ENCODE measurements at places on chromosomes 13 and 19.

GRCh38 chr13:39210961-39211534 lies 172.8 kb downstream of the NHLRC3 start:
- DNase-seq, result no peak

GRCh38 chr19:6970443-6970842 lies 50.8 kb downstream of the MBD3L2B start:
- peak; percentile 31 for DNase-seq

- DNase-seq, result no peak
Measured at GRCh38 chr19:55801416-55801815, 30.4 kb downstream of the NLRP11 start.

GRCh38 chr13:63463782-63464610 lies 2048.3 kb upstream of the PCDH20 start:
- no peak for DNase-seq

- DNase-seq, result no peak
Measured at GRCh38 chr13:36163809-36164308, 32.7 kb upstream of the DCLK1 start.

DNA sequence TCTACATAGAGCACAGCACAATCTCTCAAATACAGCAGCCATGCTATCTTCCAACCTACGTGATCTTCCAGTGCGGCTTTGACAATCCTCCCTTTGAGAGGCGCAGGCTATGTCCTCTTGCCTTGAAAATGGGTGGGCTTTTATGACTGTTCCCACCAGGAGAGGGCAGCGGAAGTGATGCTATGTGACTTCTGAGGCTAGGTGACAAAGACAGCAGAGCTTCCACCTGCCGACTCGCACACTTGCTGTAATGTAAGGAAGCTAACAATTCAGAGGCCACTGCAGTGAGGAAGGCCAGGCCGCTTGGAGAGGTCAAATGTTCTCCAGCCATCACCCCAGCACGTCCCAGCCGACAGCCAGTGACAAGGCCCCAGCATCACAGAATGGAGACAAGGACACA lies 65.8 kb downstream of the MRPL57 start:
- DNase-seq, result no peak

DNA sequence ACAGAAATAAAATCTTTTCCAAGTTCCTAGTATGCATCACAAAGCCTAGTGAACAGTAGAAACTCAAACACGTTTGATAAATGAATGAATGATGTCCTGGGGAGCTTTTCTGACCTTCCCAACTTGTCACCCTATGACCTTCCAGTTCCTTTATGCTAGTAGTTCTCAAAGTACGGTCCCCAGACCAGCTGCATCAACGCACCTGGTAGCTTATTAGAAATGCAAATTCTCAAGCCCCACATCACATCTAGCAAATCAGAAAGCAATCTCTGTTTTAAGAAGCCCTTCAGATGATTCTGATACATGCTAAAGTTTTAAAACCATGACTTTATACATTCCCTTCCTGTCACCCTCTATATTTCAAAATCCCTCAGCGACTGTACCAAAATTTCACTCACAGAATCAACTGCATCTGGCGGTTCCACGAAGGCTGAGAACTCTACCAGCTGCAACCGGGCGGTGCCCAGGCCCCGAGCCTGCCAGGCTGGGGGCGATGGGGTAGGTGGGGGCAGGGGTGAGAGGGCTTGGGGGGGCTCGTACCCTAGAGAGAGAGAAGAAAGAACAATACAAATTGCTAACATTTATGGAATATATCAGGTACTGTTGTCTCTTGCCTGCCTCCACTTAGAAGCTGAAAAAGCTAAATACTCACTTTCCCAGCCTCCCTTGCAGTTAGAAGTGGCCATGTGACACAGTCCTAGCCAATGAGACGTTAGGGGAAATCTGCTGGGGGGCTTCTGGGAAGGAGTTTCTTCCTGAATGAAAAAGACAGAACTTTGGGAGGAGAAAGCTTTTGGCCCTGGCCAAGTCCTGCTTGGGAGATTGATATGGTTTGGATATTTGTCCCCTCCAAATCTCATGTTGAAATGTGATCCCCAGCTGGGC lies 13.3 kb downstream of the CD37 start:
- DNase-seq, result no peak

DNA sequence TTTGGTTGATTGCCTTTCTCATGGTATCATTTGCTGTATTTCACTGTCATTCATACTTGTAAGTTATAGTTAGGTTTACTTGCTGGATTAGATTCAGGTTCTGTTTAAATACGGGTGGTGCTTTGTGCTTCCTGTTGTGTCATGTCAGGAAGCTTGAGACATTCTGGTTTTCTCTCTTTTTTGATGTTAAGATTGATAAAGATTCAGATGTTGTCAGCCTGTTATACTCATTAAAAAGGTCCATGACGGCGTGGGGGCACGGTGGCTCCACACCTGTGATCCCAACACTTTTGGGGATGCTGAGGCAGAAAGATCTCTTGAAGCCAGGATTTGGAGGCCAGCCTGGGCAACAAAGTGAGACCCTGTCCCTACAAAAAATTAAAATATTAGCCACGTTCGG lies 45.7 kb downstream of the NAA16 start:
- DNase-seq, result peak; percentile 78

DNA sequence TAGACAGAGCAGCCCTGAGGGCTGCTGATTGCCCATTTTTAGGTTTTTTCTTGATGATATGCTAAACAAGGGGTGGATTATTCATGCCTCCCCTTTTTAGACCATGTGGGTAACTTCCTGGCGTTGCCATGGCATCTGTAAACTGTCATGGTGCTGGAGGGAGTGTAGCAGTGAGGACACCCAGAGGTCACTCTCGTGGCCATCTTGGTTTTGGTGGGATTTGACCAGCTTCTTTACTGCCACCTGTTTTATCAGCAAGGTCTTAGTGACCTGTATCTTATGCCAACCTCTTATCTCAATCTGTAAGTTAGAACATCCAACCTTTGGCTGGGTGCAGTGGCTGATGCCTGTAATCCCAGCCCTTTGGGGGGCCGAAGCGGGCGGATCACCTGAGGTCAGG lies 148.0 kb downstream of the PTPRS start:
- no peak for DNase-seq

DNA sequence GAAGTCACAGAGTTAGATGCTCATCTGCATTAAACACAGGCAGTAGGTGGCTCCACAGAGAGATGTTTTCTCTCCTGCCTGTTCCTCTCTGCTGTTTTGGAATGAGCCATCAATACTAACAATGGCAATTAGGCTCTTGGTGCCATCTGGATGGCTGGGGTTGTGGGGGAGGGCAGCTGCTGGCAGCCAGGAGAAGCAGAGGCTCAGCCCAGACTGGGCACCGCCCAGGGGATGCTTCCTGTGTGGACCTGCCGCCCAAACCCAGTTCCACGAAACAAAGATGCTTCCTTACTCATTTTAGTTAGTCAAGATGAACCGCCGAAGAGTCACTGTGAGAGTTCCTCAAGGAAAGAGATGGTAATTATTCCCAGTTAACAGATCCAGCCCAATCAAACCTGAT lies 50.8 kb upstream of the PCDH8 start:
- DNase-seq, result no peak

DNA sequence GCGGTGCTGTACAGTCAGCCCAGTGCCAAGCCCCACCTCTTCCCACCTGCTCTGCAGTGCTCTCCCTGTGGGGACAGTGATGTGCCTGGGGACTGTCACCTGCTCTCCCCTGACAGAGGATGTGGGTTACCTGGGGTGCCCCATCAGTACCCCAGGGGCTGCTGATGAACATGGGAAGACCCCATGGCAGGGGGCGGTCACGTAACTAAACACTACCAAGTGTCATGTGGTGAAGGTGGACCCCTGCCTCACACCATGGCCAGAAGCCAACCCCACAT lies 12.7 kb downstream of the KDM4B start:
- DNase-seq, result no peak

GRCh38 chr19:19094513-19094912 lies 30.7 kb downstream of the SLC25A42 start:
- no peak for DNase-seq

GRCh38 chr13:64675255-64675892 lies 2554.8 kb downstream of the PCDH9 start:
- DNase-seq, result no peak

GRCh38 chr13:52454459-52454819 lies 839 bp upstream of the CKAP2 start:
- DNase-seq, result peak; percentile 52

DNA sequence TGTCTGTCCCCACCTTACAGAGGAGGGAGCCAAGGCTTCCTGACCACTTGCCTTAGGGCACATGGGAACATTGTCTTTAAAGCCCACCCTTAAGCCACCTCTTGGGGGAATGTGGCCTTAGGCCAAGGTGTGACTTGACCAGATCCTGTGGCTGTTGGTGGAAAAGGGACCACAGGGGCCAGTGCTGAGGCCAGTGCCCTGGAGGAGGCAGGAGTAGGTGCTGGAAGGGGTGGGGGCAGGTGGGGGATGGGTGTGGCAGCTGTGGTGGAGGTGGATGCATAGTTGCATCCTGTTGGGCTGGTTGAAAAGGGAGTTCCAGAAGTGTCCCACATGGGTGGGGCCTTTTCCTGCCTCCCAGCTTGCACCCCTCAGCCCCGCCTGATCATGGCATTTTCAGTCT lies 44.8 kb downstream of the DNM2 start:
- DNase-seq, result peak; percentile 52

- no peak for DNase-seq
Measured at GRCh38 chr19:56383826-56384605, 9.3 kb downstream of the ZNF582 start.

DNA sequence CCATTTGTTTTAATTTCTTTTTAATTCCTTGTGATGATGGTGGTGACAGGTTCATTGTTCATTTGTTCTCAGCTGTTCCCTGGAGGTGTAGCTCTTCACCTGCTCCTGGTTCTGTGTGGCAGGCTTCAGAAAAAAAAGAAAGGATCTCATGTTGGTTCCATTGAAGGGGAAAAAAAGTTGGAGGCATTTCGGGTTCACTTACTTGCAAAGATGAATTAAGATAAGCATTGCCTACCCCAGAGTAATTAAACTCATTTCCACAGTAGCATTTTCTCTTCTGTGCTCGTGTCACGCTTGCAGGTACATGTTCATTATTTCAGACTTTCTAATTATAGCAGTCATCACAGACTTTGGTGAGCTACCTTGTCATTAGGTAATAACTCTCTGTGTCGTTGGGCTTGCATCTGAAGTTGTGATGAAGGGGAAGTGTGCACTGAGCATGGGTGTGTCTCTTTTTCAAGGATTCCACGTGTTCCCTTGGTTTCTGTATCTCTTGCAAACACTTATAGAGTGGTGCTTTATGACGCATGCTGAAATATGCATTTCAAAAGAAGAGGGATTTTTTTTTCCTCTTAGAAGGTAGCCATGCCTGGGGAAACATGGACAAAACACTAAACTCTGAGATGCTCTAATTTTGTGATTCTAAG lies 69.1 kb downstream of the MTUS2 start:
- no peak for DNase-seq

GRCh38 chr13:106506286-106506685 lies 29.2 kb downstream of the EFNB2 start:
- DNase-seq, result no peak

DNA sequence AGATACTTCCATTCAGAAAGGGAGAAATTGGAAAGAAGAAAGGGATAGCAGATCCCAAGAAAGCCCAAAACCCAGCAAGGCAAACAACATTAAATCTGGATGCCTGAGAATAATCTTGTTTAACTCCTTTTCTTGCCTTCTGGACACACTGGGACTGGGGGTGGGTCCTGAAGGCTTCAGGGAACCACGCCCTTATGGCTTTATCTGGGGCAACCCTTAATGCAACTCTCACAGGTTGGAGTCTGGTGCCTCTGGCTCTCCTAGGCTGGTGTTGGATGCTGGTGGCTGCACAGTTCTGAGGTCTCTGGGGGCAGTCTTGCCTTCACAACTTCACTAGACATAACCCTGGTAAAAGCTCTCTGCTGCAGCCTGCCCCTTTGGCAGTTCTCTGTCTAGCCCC lies 27.9 kb downstream of the PAN3 start:
- no peak for DNase-seq

- DNase-seq, result no peak
Measured at GRCh38 chr13:111940892-111941291, 126.1 kb upstream of the SOX1 start.

DNA sequence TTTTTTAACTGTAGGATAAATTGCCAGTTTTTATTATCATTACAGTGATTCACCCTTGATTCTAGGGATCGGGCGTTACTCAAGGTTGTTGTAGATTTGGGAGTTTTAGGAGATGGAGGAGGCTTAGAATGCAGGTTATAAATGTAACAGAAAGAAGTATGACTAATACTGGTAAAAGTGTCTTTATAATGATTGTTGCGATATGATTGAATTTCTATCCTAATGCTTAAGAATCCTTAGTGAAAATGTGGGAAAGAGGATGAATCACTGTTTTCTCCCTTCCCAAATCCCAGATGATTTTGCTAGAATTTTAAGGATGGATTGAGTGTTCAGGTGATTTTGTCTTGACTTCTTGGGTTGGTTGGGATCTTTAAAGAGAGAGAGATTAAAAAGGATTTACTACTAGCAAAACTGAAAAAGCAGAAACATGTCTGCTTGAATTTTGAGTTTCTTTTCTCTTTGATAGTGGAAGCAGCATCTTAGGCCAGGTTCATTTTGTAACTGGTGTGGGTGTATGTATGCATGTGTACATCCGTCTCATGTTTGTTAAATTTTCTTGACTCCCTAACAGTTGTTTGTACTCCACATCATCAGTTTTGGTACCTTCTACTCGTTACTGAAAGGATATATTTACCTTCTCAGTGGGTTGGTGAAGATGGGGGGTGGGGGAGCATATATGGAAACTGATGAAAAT lies 25.9 kb downstream of the ARHGAP35 start:
- DNase-seq, result no peak

- peak; percentile 37 for DNase-seq
Measured at GRCh38 chr19:18233224-18233825, 7.1 kb upstream of the PDE4C start.

DNA sequence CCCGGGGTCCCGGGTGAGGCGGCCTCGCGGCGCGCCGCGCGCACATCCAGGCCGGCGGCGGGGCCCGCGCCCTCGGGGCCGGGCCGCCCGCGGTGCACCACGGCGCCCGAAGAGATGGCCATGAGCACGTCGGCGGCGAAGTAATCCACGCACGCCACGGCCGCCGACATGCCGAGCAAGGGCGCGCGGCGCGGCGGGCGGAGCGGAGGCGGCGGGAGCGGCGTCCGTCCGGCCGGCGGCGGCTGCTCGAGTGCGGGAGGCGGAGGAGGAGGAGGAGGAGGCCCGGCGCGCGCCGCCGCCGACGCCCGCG lies at the start of gene KLF16:
Gene KLF16 (minus strand): TSS at position 252 of the 310 bp plus-strand sequence. CDS start 82 bp downstream, at position 170.
- no peak for DNase-seq

- no peak for DNase-seq
Measured at GRCh38 chr13:66365101-66365500, 865.0 kb downstream of the PCDH9 start.

DNA sequence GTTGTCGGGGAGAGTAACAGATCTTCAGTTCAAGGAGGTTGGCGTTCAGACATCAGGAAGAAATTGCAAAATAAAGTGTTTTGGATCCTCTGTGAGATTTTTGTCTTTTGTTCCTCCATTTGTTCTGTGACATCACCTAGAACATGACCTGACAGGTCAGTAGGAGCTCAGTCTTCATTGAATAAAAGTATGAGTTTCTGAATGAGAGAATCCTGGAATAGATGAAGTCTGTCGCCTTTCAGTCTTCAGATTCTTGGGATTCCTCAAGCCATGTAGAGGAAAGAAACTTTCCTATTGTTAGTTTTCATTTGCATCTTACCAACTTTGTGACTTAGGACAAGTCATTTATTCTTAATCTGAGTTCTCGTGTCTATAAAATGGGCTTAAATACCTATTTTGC lies 14.4 kb downstream of the ARHGAP35 start:
- DNase-seq, result no peak
